Astrocyte (in vitro differentiated cells and primary cell): ENCODE measurements at places on chromosomes 6 and 20. TPM values are rescaled to one million over a fixed set of nuclear protein-coding genes. Genes with fewer than 3 reads are reported as not detected.

SIRPA gene
- 35.5 and 52.4 TPM in 2 replicates for total RNA-seq

PLAGL2 gene
- 14.7 and 15.3 TPM in 2 replicates for total RNA-seq

HS3ST5 gene
- total RNA-seq, result 1.5 and 3.2 TPM in 2 replicates

PTGIS gene
- 1.9 and 3.1 TPM in 2 replicates for total RNA-seq

SUMO4 gene
- 1.4 and 1.6 TPM in 2 replicates for total RNA-seq

LGSN gene
- 0.25 and 0.36 TPM in 2 replicates for total RNA-seq

ADRM1 gene
- 123 and 125 TPM in 2 replicates for total RNA-seq

SLC17A3 gene
- total RNA-seq, result not detected in 2 replicates

DSP gene
- total RNA-seq, result 468 and 555 TPM in 2 replicates

OXT gene
- total RNA-seq, result not detected in 2 replicates

SCUBE3 gene
- total RNA-seq, result 8.5 and 10.1 TPM in 2 replicates

KHDRBS2 gene
- total RNA-seq, result not detected in 2 replicates

MICA gene
- 70.0 and 70.6 TPM in 2 replicates for total RNA-seq

CD83 gene
- total RNA-seq, result 1.6 and 1.8 TPM in 2 replicates

RPS6KA2 gene
- 33.5 and 38.8 TPM in 2 replicates for total RNA-seq

APCDD1L gene
- total RNA-seq, result 16.4 and 23.3 TPM in 2 replicates

DEFB132 gene
- total RNA-seq, result not detected in 2 replicates

ARMH2 gene
- not detected in 2 replicates for total RNA-seq

KCNQ2 gene
- 11.5 and 11.9 TPM in 2 replicates for total RNA-seq

RBPJL gene
- total RNA-seq, result not detected in 2 replicates

BTNL2 gene
- not detected in 2 replicates for total RNA-seq

TLDC2 gene
- total RNA-seq, result not detected in 2 replicates

ECT2L gene
- total RNA-seq, result not detected in 2 replicates

TBXT gene
- not detected in 2 replicates for total RNA-seq

PAQR8 gene
- 1.2 and 1.5 TPM in 2 replicates for total RNA-seq

DDX39B gene
- 284 and 294 TPM in 2 replicates for total RNA-seq

CYB5R4 gene
- 13.6 and 14.0 TPM in 2 replicates for total RNA-seq
